ENCODE measurements at places on chromosomes 1 and 21.

- peak; percentile 85 for DNase-seq
Observed at GRCh38 chr1:32774950-32775634, 42.1 kb downstream of the YARS1 start.

- DNase-seq, result no peak
Observed at GRCh38 chr1:240304466-240304865, 212.8 kb downstream of the FMN2 start.

GRCh38 chr1:28855469-28855951 lies 43.5 kb downstream of the OPRD1 start:
- DNase-seq, result no peak

DNA sequence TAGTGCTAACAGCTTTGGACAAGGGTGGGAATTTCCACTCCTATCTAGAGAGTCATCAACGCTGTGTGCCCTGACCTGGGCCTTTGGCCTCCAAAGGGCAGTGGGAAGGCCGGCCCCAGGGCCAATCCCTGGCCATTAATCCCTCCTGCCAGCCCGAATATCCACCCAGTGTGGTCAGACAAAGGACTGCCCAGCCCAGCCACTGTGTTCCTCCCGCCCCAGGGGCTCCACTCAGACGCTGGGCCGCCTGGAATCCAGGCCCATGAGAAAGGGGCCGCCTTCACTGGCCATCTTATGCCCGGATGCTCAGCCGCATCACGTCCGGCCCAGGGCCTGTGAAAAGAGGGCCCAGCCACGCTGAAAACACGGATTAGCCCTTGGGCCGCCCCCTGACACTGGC lies 3.6 kb upstream of the FOXE3 start:
- DNase-seq, result no peak

DNA sequence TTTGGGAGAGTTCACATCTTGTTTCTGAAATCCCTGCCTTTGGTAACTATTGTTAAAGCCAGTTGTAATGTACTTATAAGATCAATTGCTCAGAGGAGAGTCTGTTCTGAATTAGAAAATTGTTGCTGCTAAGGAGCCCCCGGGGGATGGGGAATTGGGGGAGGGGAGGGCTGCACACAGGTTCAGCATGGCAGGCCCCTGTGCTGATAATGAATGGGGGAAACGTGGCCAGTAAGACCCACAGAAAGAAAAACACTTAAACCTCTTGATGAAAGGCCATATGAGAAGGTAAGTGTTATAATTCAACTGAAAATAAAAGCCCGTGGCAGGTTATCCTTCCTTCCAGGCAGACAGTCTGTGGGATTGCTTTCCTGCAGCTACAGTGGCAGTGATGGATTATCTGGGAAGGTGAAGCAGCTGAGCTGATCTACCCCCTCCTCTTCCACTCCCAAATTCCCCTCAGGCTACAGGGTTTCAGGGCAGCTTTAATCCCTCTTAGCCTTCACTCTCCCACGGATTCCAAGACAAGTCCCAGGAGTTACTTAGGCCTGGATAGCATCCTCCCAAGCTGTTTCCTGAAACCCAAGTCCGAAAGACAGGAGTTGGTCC lies 398.8 kb downstream of the TBX15 start:
- no peak for DNase-seq

DNA sequence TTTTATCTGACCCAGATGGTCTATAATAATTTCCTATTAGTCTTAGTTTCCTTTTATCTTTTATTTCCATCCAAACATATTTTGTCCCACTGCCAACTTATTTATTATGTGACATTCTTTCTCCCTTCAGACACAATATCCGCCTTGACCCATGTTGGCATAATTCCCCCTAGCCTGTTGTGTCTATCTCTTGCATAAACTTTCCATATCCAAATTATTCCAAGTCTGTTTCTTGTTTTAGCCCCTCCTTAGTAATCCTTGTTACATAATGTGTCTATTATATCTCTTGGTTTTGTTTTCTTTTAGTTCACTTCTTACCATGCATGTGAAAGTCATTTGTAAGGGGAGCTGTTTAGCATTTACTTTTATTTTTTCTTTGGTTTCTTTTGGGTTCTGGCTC lies 81.6 kb upstream of the CACHD1 start:
- DNase-seq, result no peak

GRCh38 chr1:201540846-201541735 lies 2.2 kb downstream of the NAV1 start:
- DNase-seq, result no peak

- DNase-seq, result no peak
Observed at GRCh38 chr1:183236158-183236725, 50.2 kb downstream of the LAMC2 start.

DNA sequence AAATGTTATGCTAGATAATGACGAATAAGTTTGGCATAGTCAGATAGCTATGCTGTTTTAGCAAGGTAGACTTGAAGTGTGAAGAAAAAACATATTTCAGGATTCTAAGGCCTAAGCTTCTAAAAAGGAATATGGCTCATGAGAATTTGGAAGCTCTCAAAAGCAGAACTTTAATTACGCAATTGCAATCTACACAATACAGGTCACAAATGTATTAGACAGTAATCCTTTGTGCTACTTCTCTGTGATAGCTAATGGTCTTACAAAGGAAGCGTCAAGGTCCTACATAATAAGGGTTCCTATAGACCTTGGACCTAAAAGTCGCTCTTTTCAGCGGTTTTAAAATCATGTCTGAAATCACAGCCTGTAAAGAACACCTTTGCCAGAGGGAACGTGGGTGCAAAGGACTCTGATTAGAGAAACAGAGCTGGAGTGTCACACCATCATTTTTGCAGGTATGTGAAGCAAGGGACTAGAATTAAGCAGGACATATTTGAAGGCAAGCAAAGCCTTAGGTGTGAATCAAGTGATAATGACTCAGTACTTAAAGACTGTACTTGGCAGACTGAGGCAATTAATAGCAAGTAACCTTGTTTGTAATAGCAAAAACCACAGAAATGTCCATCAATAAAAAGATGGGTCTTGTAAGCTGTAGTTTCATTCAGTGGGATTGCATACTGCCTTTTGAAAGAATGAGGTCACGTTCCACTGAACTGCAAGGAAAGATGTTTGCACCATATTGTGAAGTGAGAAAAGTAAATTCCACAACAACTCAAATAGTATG lies 420.2 kb downstream of the KCTD3 start:
- DNase-seq, result no peak

GRCh38 chr1:214808845-214809460 lies 206.0 kb downstream of the CENPF start:
- peak; percentile 39 for DNase-seq

DNA sequence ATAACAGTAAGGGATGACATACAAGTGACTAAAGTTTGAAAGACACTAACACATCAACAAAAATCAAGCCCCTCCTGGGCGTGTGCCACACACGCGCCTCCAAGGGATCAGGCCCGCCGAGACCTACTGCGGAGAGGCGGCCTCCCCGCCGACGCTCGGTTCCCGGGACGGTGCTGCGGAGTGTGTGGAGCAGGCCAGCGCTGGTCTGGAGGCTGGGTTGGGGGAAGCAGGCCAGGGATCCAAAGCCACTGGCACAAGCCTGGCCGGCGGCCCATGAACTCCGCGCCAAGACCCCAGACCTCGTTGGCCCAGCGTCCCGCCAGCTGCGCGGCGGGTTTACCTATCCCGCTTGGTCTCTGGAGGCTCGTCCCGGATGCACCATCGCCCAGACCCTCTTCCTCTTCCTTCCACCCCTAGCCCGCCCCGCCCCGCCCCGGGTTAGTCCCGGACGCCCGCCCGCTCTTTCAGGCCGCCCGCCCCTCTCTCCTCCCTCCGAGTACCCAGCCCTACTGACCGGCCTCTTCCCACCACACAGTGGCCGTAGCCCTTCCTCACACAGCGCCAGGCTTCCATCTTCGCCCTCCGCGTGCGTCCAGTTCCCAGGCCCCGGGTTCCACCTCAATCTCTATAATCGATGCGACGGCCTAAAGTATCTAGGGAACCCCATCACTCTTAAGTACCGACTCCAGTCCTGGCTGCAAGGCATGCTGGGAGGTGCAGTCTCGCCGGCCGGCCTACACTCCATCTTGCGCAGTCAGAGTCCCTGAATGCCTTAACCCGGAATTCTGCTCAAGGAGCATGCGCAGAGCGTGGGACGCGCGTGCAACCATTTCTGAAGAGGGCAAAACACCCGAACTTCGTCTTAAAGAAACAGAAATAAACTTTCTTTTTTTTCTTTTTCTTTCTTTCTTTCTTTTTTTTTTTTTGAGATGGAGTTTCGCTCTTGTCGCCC lies at the start of gene ANGEL2:
TSS of gene ANGEL2 (minus strand) at position 769 of the 952 bp plus-strand sequence. CDS start at position 573, 196 bp downstream.
- DNase-seq, result peak; percentile 88

- DNase-seq, result no peak
Observed at GRCh38 chr1:200146100-200146499, 118.6 kb downstream of the NR5A2 start.

DNA sequence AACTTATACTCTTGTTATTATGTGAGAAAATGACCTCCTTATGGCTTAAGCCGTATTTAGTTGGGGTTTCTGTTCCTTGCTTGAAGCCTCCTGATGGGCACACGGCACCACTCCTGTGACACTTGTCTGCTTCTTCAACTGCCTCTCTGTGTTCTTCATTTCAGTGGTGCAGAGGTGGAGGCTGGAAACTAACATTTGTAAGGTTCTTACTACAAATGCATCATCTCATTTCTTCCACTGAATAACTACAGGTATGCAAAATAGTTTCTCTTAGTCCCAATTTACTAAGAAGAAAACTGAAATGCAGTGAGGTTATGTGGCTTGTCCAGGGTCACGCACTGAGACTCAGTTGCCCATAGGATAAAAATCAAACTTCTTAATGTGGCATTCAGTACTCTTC lies 23.6 kb upstream of the ZNF362 start:
- DNase-seq, result no peak

GRCh38 chr1:205250699-205251098 lies 23.0 kb downstream of the TMCC2 start:
- no peak for DNase-seq
